Ureter (tissue), 1 donor: ENCODE measurements at places on chromosomes 12 and 14. TPM values are rescaled to one million over a fixed set of nuclear protein-coding genes. Genes with fewer than 3 reads are reported as not detected.

PRR4 gene
- 7.3 TPM for total RNA-seq

TMEM132C gene
- total RNA-seq: 12.6 TPM

KCNA5 gene
- total RNA-seq: 0.13 TPM

CLEC14A gene
- 18.6 TPM for total RNA-seq

CSRP2 gene
- 41.7 TPM for total RNA-seq

ZBTB42 gene
- 9.4 TPM for total RNA-seq
